ENCODE measurements at places on chromosomes 1 and 21. TPM values are rescaled to one million over a fixed set of nuclear protein-coding genes. Genes with fewer than 3 reads are reported as not detected.

U2AF1 gene
- 68.1 TPM for total RNA-seq

UBE2U gene
- total RNA-seq = not detected

MYBPH gene
- total RNA-seq = not detected

CYP4A22 gene
- 0.07 TPM for total RNA-seq

AMIGO1 gene
- 0.80 TPM for total RNA-seq

PADI2 gene
- total RNA-seq = not detected

ANKRD34A gene
- 0.13 TPM for total RNA-seq

CCDC17 gene
- total RNA-seq = 1.7 TPM

MPL gene
- 0.07 TPM for total RNA-seq

SLC37A1 gene
- total RNA-seq = 9.4 TPM

RPE65 gene
- total RNA-seq = not detected

PADI4 gene
- not detected for total RNA-seq

PTPN7 gene
- total RNA-seq = 0.27 TPM

OVAAL gene
- total RNA-seq = not detected

IKBKE gene
- 15.2 TPM for total RNA-seq

OR2L3 gene
- not detected for total RNA-seq

PLPPR4 gene
- total RNA-seq = under 0.01 TPM

SPAG17 gene
- not detected for total RNA-seq

EFCAB14 gene
- total RNA-seq = 137 TPM

ARMH1 gene
- not detected for total RNA-seq

FNBP1L gene
- total RNA-seq = 63.6 TPM

SPRR4 gene
- not detected for total RNA-seq

RAB3B gene
- total RNA-seq = 15.1 TPM

LAX1 gene
- total RNA-seq = 0.13 TPM

PRMT2 gene
- 85.7 TPM for total RNA-seq

PLA2G2D gene
- total RNA-seq = not detected

DAP3 gene
- total RNA-seq = 121 TPM

SAMD13 gene
- total RNA-seq = 2.8 TPM

PTPN22 gene
- 15.8 TPM for total RNA-seq

MXRA8 gene
- 1.2 TPM for total RNA-seq
